ENCODE measurements at places on chromosomes 3 and 15. TPM values are rescaled to one million over a fixed set of nuclear protein-coding genes. Genes with fewer than 3 reads are reported as not detected.

- no peak overlapping the region for H3K4me3 ChIP-seq
- no peaks in the 10 kb centered on the region for H3K27me3 ChIP-seq
- H3K36me3 ChIP-seq: peaks cover 41% of the 10 kb centered on the region
- no peak for DNase-seq
Measured at GRCh38 chr3:149174901-149175300, 45.5 kb downstream of the HPS3 start.

DNA sequence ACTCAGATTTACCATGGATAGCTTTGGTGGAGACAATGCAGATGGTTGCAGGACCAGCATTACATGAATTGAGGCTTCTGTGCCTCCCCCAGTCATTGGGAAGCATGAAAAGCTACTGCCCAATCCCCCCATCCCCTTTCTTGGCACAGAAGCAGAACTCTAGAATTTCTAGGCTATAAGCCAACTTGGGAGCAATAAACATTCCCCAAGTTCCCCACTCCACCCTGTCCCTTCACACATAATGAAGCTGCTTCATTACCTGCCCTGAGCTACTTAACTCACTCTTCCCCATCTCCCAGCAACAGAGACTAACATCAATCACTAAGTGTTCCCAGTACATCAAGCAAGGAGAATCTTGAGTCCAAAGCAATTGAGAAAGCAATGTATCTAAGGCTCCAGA lies 164.5 kb downstream of the RORA start:
- no peaks in the 10 kb centered on the region for H3K36me3 ChIP-seq
- no peaks in the 10 kb centered on the region for H3K27me3 ChIP-seq
- no peak for DNase-seq
- H3K27ac ChIP-seq: no peak overlapping the region
- no peak overlapping the region for H3K4me3 ChIP-seq
- H3K4me1 ChIP-seq: no peaks in the 10 kb centered on the region

DNA sequence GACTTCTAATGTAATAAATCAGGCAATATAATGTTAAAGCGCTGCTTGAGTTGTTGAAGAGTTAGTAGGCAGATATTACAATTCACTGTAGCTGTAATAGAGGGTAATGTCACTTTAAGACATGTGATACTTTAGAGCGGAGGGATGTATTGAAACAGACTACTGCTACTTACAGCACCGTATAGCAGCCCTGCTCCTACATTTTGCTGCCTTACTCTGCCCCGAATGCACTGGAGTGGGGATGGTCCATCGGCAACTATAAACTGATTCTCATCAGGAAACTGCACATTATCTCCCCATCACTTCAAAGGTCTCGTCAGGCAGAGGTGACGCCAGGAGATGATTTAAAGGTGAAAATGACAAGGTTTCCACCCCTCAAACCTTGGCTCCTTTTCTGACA lies 349.7 kb upstream of the SUCLG2 start:
- DNase-seq: no peak
- peaks cover 23% of the 10 kb centered on the region for H3K27me3 ChIP-seq
- H3K36me3 ChIP-seq: no peaks in the 10 kb centered on the region
- no peak overlapping the region for H3K27ac ChIP-seq
- H3K4me3 ChIP-seq: no peak overlapping the region

DNA sequence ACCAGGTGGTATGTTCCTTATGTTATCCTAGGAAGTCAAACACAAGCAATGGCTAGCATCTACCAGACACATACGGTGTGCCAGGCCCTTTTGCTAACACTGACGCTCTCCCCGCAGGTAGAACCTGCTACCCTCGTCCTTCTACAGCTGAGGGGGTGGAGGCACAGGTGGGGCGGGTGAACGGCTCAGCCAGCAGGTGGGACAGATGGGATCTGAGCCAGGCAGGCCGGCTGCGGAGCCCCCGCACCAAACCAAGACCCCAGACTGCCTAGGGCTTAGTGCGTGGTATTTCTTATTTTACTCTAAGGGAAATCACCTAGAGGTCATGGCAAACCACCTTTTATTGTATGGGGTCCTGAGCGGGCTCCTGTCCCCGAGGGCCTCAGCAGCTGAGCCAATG lies 53.9 kb upstream of the PCSK6 start:
- no peaks in the 10 kb centered on the region for H3K4me1 ChIP-seq
- no peak overlapping the region for H3K27ac ChIP-seq
- peaks cover 12% of the 10 kb centered on the region for H3K27me3 ChIP-seq
- no peaks in the 10 kb centered on the region for H3K36me3 ChIP-seq
- no peak for DNase-seq
- no peak overlapping the region for H3K4me3 ChIP-seq

DNA sequence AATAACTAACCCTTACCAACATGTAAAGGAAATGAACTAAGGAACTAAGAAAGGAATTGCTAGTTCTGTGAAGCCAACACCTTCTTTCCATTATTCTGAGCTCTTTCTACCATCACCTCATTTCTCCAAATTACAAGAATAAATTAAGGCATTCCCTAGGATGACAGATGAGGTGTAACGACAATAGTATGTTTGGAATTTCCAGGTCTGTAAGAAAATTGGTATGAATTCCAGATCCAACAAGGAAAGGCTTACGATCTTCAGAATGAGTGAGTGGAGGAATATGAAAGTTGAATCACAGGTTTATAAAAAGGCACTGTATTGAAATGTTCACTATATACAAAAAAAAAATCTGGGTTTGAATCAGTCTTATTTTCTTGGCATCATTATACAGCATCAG lies 4.5 kb upstream of the NANOGP8 start:
- H3K4me3 ChIP-seq: no peak overlapping the region
- H3K36me3 ChIP-seq: no peaks in the 10 kb centered on the region
- DNase-seq: no peak
- no peaks in the 10 kb centered on the region for H3K27me3 ChIP-seq

DNA sequence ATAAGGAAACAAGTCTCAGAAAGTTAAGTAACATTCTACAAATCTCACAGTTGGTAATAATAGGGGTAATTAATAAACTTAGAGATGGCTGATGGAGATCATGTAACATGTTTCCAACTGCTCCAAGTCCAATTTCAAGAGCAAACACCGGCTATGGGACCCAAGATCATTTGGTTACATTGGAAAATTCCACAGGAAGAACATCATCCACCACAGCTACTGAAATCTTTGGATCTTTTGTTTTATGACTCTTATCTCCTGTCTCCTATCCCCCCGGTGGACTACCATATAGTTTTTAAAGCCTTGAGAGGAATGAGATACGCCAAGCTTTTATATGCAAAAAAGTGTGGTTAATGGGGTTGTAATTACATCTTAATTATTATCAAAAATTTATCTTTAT lies 216.1 kb downstream of the WNT5A start:
- H3K36me3 ChIP-seq: no peaks in the 10 kb centered on the region
- no peak overlapping the region for H3K4me3 ChIP-seq
- H3K4me1 ChIP-seq: no peaks in the 10 kb centered on the region
- no peaks in the 10 kb centered on the region for H3K27me3 ChIP-seq
- no peak overlapping the region for H3K27ac ChIP-seq

- no peak overlapping the region for H3K4me3 ChIP-seq
- H3K36me3 ChIP-seq: no peaks in the 10 kb centered on the region
- H3K4me1 ChIP-seq: no peaks in the 10 kb centered on the region
- DNase-seq: no peak
Measured at GRCh38 chr3:40240921-40241320, 68.6 kb upstream of the EIF1B start.

- H3K4me3 ChIP-seq: no peak overlapping the region
- no peaks in the 10 kb centered on the region for H3K27me3 ChIP-seq
- H3K27ac ChIP-seq: peak overlapping the region; percentile 81
- H3K4me1 ChIP-seq: peaks cover 51% of the 10 kb centered on the region
- no peaks in the 10 kb centered on the region for H3K36me3 ChIP-seq
Measured at GRCh38 chr3:195159814-195160165, 111.2 kb downstream of the XXYLT1 start.

DNA sequence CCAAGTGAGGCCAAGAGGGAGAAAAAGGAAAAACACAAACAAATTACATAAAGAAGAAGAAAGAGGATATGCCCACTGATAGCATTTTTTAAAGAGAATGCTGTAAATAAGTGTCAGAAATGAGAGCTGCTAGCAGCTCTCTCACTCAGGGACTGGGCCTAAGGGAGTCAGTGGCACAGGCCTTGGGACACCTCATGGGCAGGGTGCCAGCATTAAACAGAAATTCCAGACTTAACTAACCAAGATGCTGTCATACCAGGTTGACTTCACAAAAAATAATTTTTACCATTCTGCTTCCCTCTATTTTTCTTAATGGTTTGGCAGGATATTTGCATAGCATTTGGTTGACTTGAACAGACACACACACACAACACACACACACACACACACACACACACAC lies 92.3 kb upstream of the ADAMTSL3 start:
- H3K4me3 ChIP-seq: no peak overlapping the region
- H3K36me3 ChIP-seq: no peaks in the 10 kb centered on the region
- H3K27me3 ChIP-seq: no peaks in the 10 kb centered on the region
- no peak for DNase-seq

DNA sequence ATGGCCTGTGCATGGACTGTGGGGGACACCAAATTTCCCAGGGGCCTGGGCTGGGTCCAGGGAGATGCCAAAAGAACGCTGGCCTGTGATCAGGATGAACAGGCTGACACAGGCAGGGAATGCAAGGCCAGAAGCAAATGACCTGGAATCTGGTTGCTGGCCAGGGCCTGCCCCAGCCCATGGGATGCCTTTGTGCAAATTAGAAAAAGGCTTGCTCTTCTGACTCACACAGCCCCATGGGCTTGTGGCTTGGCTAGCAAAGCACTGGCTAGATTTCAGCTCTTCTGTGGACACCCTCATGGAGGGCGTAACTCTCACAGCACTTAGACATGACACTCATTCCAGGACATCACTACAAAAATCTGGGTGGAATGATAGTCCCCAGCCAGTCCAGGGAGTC lies 356.0 kb downstream of the SHQ1 start:
- no peak overlapping the region for H3K27ac ChIP-seq
- no peak overlapping the region for H3K4me3 ChIP-seq
- no peaks in the 10 kb centered on the region for H3K36me3 ChIP-seq
- H3K27me3 ChIP-seq: no peaks in the 10 kb centered on the region

DNA sequence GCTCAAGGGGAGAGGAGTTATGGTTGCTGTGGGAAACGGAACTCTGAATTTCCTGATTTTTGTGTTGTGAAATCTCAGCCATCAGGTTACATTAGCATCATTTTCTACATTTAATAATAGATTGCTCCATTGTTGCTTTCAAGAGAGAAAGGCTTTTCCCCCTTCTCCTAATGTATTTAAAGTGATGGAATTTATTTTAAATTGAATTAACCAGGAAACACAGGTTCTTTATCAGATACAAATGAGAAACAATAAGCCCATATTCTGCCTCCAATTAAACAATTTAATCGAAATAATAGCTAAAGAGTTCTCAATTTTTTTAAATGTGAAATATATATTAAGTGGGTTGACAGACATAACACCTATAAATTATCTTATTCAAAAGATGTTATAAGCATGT lies 30.1 kb downstream of the TUSC7 start:
- no peak for DNase-seq
- no peak overlapping the region for H3K4me3 ChIP-seq
- no peaks in the 10 kb centered on the region for H3K36me3 ChIP-seq
- no peak overlapping the region for H3K27ac ChIP-seq
- H3K27me3 ChIP-seq: no peaks in the 10 kb centered on the region

- H3K27me3 ChIP-seq: peaks cover 19% of the 10 kb centered on the region
- no peaks in the 10 kb centered on the region for H3K36me3 ChIP-seq
- peak overlapping the region; percentile 51 for H3K4me3 ChIP-seq
- H3K4me1 ChIP-seq: peaks cover 13% of the 10 kb centered on the region
- no peak overlapping the region for H3K27ac ChIP-seq
Measured at GRCh38 chr3:87793337-87793877, 265.4 kb downstream of the CGGBP1 start.

DNA sequence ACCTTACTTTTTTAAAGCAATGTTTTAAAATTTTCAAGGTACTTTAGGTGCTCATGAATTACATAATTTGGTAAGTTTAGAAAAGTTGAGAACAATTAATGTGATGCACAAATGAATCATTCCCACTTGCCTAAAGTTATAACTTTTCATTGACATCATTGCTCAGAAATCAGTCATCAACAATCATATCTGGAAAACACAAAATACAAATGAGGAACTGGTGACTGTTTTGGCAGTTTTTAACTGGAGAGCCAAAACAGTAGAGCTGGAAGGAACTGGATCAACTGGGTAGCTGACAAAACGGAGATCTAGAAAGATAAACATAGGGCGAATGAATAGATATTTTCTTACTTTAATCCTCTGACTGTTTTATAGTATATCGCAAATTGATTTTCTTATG lies 767.1 kb downstream of the IGSF11 start:
- no peak overlapping the region for H3K4me3 ChIP-seq
- no peaks in the 10 kb centered on the region for H3K27me3 ChIP-seq
- H3K27ac ChIP-seq: no peak overlapping the region
- no peaks in the 10 kb centered on the region for H3K36me3 ChIP-seq
- H3K4me1 ChIP-seq: no peaks in the 10 kb centered on the region

- H3K36me3 ChIP-seq: peaks cover 61% of the 10 kb centered on the region
- DNase-seq: no peak
- no peaks in the 10 kb centered on the region for H3K27me3 ChIP-seq
Measured at GRCh38 chr3:182905623-182906022, 74.7 kb downstream of the DCUN1D1 start.

DNA sequence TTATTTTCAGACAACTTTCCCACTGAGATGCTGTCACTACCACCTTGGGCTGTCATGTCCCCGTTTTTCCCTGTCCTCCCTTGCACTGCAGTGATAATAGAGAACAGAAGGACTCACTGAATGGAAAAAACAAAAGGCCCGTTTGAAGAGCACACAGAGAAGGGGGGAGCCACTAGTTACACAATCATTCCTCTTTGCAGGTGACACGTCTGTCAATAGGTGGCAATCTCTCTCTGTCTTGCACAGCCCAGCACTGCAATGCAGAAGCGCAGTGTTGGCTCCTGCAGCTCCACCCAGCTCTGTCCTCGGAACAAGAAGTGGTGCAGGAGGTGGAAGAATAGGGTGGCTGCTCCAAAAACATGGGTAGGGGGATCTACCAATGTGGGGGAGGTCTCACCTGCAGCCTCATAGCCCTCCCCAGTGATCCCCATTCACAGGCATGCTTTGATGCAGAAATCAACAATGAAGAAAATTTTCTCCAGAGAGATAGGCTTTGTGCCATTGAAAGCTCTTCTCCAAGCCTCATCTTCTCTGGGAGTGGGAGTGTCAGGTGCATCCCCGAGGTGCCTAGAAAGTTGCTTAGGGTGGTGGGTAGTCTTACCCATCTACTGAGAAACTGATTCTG lies 31.8 kb downstream of the FSTL1 start:
- H3K27ac ChIP-seq: peak overlapping the region; percentile 44
- peaks cover 42% of the 10 kb centered on the region for H3K4me1 ChIP-seq
- H3K36me3 ChIP-seq: peaks cover 9% of the 10 kb centered on the region
- no peaks in the 10 kb centered on the region for H3K27me3 ChIP-seq

Gene PLCB2
- 105 TPM for total RNA-seq

Gene CX3CR1
- 14.1 TPM for total RNA-seq

Gene ILDR1
- 8.3 TPM for total RNA-seq

Gene ELL3
- total RNA-seq: 5.1 TPM

Gene FILIP1L
- total RNA-seq: 25.0 TPM

Measured in lower lobe of right lung (tissue), 2 donors.